ENCODE measurements at places on chromosomes 5 and 9. TPM values are rescaled to one million over a fixed set of nuclear protein-coding genes. Genes with fewer than 3 reads are reported as not detected.

DNA sequence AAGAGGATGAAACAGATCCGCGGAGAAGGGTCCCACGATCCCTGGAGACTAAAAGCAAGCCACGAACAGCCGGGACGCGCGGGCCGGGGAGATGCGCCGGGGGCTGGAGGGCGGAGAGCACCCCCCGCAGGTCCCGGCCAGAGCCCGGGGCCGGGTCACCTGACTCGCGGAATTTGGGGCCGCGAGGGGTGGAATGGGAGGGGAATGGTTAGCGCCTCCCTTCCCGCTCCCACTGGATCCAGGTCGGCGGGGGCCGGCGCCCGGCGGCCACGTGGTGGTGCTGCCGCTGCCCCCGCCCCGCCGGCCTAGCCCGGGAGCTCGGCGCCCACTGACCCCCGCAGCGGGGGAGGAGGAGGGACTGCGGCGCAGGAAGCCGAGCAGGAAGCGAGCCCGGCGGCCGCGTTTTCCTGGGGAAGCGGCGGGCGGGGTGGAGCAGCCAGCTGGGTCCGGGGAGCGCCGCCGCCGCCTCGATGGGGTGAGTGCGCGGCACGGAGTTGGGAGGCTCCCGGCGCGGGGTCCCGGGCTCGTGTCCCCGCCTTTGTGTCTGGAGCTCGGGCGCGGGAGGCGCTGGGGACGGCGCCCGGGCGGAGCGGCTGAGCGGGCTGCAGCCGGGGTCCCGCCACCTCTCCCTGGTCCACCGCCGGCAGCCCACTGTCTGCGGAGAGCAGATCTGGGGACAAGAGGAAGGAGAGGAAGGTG, at the start of gene RAI14:
RAI14 (plus strand) TSS at position 328 of the 699 bp plus-strand sequence. CDS start 30,592 bp downstream, outside the sequence.
- H3K27me3 ChIP-seq: peaks cover 60% of the 10 kb centered on the region
- DNase-seq: peak; percentile 1
- H3K4me3 ChIP-seq: peak within 1 kb of the TSS; percentile 86
- peak within 1 kb of the TSS; percentile 29 for H3K27ac ChIP-seq

DNA sequence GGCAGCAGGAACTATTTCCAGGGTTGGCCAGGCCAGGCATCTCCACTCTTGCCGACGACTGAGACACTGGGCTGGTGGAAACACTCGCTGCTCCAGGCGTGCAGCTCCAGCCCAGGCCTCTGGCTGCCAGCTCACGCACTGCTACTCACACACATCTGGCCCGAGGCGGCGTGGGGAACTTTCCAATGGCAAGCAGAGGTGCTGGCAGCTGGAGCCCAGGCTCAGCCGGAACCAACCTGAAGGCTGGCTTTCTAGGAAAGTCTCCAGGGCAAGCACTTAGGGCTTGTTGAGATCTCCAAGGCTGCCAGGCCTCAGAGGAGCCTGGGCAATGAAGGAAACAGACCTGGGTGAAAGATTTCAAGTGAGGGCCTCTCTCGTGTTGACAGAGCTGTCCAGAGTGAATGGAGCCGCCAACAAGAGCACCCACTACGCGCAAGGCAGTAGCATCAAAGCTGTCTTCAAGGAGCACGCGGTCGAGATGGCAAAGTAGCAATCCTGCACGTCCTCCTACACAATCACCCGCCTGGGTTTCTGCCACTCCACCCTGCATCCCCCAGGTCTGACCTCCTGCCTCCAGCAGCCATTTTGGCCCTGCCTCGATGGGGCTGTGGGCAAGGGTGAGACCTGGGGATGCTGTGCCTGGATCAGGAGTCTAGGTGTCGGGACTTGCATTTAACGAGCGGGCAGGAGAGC, 14.4 kb downstream of the SH3PXD2B start:
- H3K27ac ChIP-seq: no peak overlapping the region
- no peak overlapping the region for H3K4me3 ChIP-seq
- DNase-seq: no peak

- H3K27ac ChIP-seq: no peak overlapping the region
- H3K36me3 ChIP-seq: peaks cover 3% of the 10 kb centered on the region
- peaks cover 40% of the 10 kb centered on the region for H3K4me1 ChIP-seq
- no peak for DNase-seq
- H3K4me3 ChIP-seq: no peak overlapping the region
Measured at GRCh38 chr9:115211413-115212124, 93.6 kb upstream of the TNC start.

DNA sequence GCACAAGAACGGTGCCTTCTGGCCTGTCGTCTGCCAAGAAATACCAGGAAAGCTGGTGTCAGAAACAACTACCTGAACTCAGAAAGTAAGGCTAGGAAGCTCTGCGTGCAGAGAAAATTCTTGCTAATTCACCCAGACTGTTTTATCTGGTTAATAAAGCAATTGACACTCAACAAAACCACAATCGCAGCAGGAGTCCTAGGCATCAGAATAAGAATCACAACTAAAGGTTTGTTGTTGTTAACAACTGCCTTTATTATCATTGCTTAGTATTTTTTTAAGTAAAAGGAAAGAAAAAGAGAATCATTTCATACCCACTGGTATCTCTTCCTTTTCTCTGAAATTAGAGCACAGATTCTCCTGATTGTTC, 3.9 kb upstream of the ISL1 start:
- peaks cover 12% of the 10 kb centered on the region for H3K4me1 ChIP-seq
- H3K36me3 ChIP-seq: no peaks in the 10 kb centered on the region
- DNase-seq: no peak
- H3K27ac ChIP-seq: no peak overlapping the region

HK3 gene
- 0.44 TPM for total RNA-seq

KLHL9 gene
- total RNA-seq: 15.6 TPM

PHF24 gene
- total RNA-seq: 0.08 TPM

ANXA2R gene
- total RNA-seq: 0.88 TPM

All from activated T-helper 1 cell treated with anti-CD3 and anti-CD28 coated beads, Interleukin-12 subunit alpha, Interleukin-12 subunit beta, Interleukin-2, Interleukin-4 antibody, amounts not matched to agents 30 ng/mL and 10 ng/mL and 1 ng/mL, durations not matched to agents 14 hours and 24 hours and 36 hours (primary cell).